ENCODE measurements at places on chromosomes 2 and 18.

- no peak overlapping the region for H3K4me3 ChIP-seq
- no peaks in the 10 kb centered on the region for H3K27me3 ChIP-seq
Observed at GRCh38 chr18:35974181-35974580, 1.7 kb downstream of the RMP24 start.

DNA sequence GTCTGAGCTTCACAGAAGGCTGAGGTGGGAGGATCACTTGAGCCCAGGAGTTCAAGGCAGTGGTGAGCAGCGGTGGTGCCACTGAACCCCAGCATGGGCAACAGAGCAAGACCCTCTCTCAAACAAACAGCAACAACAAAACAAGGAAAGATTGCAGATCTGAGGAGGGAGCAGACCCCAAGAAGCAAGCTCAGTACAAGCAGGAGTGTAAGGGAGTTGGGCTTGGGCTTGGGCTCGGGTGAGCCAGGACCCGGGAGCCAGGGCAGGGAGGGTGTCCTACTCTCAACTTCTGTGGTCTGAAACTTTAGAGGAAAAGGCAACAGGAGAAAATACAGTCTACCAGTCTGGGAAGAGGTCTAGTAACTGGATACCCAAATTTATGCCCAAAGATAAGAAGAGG lies 92.0 kb upstream of the RAB12 start:
- H3K36me3 ChIP-seq: no peaks in the 10 kb centered on the region
- H3K27ac ChIP-seq: peak overlapping the region; percentile 32
- no peak for DNase-seq
- no peaks in the 10 kb centered on the region for H3K27me3 ChIP-seq
- peaks cover 6% of the 10 kb centered on the region for H3K4me1 ChIP-seq

DNA sequence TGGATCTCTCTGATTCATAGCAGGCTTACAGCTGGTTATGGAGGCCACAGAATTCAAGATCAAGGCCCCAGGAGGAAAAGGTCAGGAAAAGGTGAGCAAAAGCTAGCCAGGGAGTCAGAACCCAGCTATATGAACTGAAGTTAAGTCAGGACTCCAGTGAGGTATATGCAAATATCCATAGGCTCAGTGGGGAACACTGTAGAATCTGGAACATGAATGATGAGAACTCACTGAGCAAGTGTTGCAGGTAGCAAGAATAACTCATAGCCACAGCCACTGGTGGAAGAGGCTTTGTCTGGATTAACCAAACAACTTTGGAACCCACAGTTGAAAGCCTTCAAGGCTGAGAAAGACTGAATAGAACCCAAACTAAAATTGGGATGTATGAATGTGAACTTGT lies 24.7 kb downstream of the COBLL1 start:
- H3K27ac ChIP-seq: no peak overlapping the region
- H3K4me3 ChIP-seq: no peak overlapping the region
- DNase-seq: no peak
- H3K4me1 ChIP-seq: no peaks in the 10 kb centered on the region

DNA sequence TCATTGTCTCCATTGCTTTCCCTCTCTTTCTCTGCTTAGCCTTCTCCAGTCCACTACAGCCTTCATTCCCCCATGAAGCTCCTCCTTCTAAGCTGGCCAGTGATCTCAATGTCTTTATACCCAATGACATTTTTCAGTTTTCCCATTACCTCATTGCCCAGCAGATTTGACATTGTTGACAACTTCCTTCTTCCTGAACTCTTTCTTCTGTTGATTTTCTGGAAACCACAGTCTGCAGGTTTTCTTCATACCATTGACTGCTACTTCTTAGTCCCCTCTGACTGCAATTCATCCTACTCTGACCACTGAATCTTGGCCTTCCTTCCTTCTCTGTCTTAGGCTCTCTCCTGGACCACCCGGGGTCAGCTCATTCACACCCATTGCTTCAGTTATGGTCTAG lies 22.9 kb upstream of the SPP2 start:
- H3K27me3 ChIP-seq: no peaks in the 10 kb centered on the region
- peaks cover 16% of the 10 kb centered on the region for H3K4me1 ChIP-seq
- no peak overlapping the region for H3K27ac ChIP-seq
- no peaks in the 10 kb centered on the region for H3K36me3 ChIP-seq

DNA sequence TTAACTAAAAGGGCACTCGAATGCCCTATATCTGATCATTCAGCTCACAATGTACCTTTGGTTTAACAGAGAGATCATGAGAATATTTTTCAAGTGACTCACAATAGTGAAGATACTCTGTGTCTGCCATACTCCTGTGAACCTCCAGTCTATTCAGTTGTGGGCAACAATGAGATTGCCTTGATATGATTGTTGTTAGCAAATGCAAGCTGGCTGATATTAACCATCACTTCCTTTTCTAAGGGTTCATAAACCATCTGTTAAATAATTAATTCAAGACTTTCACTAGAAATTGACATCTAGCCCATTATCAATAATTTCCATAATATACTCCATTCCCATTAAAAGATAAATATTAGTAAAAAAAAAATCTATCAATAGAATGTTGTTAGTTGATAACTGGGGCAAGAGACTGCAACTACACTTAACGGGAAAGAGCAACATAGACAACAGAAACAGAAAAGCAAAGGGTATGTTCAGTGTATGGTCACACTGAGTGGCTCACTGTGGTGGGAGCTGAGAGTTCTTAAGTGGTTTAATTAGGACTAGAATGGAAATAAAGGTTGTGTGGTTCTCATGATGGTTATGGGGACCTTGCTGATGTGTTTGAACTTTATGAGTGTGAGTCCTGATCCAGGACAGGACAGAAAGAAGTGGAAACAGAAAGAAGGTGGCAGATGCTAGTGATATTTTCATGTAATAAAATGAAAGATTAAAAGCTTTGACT lies 11.9 kb downstream of the IL18RAP start:
- no peaks in the 10 kb centered on the region for H3K27me3 ChIP-seq
- no peak overlapping the region for H3K27ac ChIP-seq
- no peak for DNase-seq
- no peaks in the 10 kb centered on the region for H3K36me3 ChIP-seq
- no peaks in the 10 kb centered on the region for H3K4me1 ChIP-seq

DNA sequence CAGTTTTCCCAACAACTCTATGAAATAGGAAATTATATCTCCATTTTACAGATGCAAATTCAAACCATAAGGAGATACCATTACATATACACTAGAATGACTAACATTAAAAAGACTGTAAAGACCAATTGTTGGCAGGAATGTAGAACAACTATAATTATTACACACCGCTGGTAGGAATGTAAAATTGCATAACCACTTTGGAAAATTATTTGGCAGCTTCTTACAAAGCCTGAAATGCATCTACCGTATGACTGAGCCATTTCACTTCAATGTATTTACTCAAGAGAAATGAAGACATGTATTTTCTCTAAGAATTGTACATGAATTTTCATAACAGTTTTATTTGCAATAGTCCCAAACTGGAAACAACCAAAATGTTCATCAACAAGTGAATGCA lies 189.1 kb upstream of the BCL2L11 start:
- no peaks in the 10 kb centered on the region for H3K4me1 ChIP-seq
- H3K27ac ChIP-seq: no peak overlapping the region
- no peak for DNase-seq
- no peaks in the 10 kb centered on the region for H3K36me3 ChIP-seq

- DNase-seq: no peak
- no peak overlapping the region for H3K4me3 ChIP-seq
- H3K36me3 ChIP-seq: no peaks in the 10 kb centered on the region
- no peaks in the 10 kb centered on the region for H3K4me1 ChIP-seq
Observed at GRCh38 chr2:4551691-4552474, 848.5 kb downstream of the DCDC2C start.

DNA sequence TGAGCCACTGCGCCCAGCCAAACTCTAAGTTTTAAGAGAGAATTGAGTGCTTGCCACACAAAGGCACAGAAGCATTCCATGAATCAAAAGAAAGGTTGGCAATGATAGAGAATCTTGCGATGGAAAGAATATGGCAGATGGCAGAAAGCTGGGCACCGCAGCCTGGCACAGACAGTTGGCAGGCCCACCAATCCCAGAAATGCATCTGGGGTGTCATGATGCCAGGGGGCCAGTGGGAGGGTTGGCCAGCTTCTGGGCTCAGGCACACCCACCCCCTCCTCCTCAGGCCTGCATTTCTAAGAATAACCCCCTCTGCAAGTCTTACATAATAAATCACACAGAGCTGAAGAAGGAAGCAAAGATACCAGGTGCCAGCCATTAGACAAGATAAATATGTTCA lies 19.6 kb downstream of the ZNF2 start:
- no peaks in the 10 kb centered on the region for H3K4me1 ChIP-seq
- H3K27me3 ChIP-seq: no peaks in the 10 kb centered on the region
- no peak overlapping the region for H3K27ac ChIP-seq
- DNase-seq: no peak

DNA sequence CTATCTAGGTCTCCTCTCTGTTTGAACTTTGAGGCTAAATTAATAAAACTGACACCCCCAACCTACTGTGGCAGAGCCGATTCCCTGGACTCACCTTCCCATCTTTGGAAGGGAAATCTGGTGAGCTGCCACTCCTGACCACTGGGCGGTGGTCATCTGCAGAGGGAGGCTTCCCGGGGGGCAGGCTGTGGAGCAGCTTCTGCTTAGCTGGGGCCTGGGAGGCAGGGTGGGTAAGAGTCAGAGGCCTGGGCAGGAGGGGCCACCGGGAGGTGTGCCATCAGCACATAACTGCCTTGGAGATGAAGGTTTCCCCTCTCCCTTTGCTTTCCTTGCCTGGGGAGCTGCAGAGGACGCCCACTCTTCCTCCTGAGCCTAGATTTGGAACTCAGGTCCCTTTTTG lies 2.3 kb upstream of the NPPC start:
- no peaks in the 10 kb centered on the region for H3K36me3 ChIP-seq
- DNase-seq: peak; percentile 52
- no peak overlapping the region for H3K4me3 ChIP-seq
- peaks cover 48% of the 10 kb centered on the region for H3K27me3 ChIP-seq
- no peak overlapping the region for H3K27ac ChIP-seq
- no peaks in the 10 kb centered on the region for H3K4me1 ChIP-seq

DNA sequence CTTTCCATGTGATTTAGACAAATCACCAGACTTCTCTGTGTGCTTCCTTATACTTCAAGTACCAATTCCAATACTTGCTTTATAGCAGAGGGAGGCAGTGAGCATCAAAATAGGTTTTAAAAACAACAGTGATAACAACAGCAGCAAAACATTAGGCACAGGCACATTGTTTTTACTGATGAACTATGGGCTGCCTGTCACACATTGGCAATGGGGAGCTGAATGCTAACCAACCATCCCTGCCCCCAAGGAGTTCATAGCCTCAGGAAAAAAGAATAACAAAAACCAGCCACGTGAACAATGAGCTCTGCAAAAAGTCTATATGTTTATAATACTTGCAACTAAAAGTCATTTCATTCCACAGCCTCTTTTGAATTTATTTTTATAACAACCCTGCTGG lies 287.9 kb upstream of the TRIB2 start:
- H3K27me3 ChIP-seq: no peaks in the 10 kb centered on the region
- no peaks in the 10 kb centered on the region for H3K36me3 ChIP-seq
- H3K4me1 ChIP-seq: no peaks in the 10 kb centered on the region
- DNase-seq: no peak
- H3K4me3 ChIP-seq: no peak overlapping the region
- H3K27ac ChIP-seq: no peak overlapping the region

GRCh38 chr18:58728719-58729118 lies 57.5 kb downstream of the MALT1 start:
- H3K4me1 ChIP-seq: no peaks in the 10 kb centered on the region
- H3K4me3 ChIP-seq: no peak overlapping the region
- no peak for DNase-seq
- no peak overlapping the region for H3K27ac ChIP-seq

DNA sequence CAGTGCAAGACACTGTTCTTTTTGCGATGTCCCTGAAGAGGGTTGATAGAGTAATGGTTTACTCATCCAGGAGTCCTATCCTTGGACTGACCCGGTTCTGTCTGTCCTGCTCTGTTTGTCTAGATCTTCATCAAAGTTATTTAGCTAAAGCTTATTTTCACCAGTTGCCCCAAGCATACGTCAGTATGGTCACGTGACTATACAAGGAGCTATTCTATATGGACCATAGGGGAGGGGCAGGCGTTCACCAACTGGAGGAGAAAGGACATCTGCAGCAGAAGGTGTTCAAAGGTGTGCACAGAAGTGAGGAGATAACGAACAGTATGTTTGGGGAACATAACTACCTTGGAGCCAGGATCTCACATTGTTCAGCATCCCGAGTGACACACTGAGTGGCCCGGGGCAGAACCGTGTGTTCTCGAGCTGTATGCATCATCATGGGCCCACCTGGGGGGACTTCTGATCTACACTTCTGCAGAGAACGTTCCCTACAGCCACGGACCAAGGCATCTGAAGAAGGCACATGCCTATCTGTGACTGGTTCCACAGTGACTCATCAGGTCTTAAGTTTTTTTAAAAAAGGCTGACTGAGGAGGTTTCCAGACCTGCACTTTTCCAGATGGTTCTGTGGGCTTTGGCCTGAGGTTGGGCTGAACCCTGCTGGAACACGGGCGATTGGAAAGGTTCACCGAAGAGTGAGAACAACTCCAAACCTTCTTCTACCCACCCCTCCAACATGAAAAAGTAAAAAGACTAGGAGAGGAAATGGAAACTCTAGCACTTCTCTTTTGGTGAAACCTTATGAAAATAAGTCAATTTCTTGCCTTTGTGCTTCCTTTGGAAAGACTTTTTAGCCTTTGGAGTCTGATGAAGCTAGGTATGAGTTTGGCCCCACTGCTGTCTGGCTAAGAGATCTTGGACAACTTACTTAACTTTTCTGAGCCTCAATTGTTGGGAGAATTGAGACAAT lies 68.6 kb upstream of the YWHAQ start:
- peaks cover 19% of the 10 kb centered on the region for H3K4me1 ChIP-seq
- H3K4me3 ChIP-seq: no peak overlapping the region
- H3K36me3 ChIP-seq: no peaks in the 10 kb centered on the region
- no peak for DNase-seq

- no peak for DNase-seq
- H3K4me1 ChIP-seq: no peaks in the 10 kb centered on the region
- no peaks in the 10 kb centered on the region for H3K36me3 ChIP-seq
- H3K27me3 ChIP-seq: no peaks in the 10 kb centered on the region
Observed at GRCh38 chr18:79371561-79372121, 24.1 kb upstream of the NFATC1 start.
